ENCODE measurements at places on chromosomes 4 and X.

DNA sequence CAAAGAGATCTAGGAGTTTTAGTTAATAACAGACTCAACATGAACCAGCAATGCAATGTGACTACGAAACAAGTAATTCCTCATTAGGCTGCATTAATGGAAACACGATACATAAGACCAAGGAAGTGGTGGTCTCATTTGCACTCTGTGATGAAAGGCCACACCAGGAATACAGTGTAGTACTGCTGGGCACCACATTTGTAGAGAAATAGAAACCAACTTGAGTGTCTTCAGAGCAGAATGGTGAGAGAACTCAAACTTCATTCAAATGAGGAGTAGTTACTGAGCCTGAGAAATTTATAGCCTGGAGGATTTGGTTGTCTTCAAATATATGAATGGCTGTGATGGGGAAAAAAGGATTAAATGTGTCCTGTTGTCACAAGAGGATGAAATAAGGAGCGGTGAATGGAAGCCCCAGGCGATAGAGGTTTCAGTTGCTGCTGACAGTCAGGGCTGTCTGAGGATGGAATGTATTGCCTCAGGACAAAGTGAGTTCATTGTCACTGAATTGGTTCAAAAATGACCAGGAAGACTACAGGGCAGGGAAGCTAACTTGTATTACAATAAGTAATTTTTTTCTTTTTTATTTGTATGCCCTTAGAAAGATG, 50.9 kb downstream of the NFKB1 start:
- DNase-seq, result no peak

- no peak for DNase-seq
These were observed 221.5 kb upstream of the SFRP2 start for GRCh38 chr4:154010371-154010770.

- no peak for DNase-seq
These were observed 150.8 kb downstream of the AMELX start for GRCh38 chrX:11444052-11444451.

GRCh38 chrX:139924069-139924695, 8.7 kb downstream of the ATP11C start:
- DNase-seq, result no peak

DNA sequence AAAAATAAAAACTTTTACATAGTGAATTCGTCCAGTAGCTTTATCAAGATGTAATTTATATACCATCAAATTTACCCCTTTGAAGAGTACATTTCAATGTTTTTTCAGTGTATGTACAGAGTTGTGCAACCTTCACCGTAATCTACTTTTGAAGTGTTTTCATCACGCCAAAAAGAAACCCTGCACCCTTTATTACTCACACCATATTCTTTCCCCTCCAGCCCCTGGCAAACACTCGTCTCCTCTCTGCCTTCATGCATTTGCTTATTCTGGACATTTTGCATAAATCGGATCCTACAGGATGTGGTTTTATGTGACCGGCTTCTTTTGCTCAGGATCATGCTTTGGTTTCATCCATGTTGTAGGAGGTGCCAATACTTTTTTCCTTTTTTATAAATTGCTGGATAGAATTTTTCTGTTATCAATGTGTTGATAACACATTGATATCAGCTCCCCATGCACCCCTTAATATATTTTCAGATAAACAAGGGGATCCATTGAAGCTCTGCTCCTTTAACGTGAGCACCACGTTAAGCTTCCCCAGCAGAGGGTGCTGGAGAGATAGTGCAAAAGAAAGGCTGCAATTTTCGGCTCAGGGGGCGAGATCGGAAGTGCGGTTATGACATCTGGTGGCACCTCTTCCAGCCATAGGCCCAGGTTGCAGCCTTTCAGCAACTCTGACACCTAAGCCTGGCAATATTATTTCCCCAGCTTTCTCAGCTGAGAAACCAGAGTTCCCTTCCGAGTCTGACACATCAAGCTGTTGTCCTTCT, 100.1 kb upstream of the VCX3B start:
- DNase-seq, result no peak

GRCh38 chr4:78928835-78929234, 10.4 kb downstream of the PAQR3 start:
- DNase-seq, result no peak

DNA sequence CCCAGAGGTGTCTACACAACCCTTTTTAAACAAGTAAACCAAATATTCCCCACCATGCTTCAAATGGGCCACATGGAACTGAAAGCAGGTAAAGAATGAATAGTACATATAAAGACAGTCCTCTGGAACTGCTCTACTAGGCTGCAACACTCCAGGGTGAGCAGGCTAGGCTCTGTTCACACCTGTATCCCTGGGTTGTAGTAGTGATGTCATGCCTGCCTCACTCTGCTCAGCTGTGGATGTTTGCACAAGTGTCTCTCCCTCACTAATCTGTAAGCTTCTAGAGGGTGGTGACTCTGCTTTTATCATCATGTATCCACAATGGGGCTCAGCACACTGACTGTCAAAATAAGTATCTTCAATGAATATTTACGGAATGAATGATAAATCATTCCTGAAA, 20.4 kb downstream of the LEF1 start:
- DNase-seq, result no peak

GRCh38 chrX:6810776-6811175, 275.9 kb upstream of the VCX3A start:
- DNase-seq, result no peak

- no peak for DNase-seq
These were observed 453.9 kb upstream of the ZFP42 start for GRCh38 chr4:187541666-187542065.

DNA sequence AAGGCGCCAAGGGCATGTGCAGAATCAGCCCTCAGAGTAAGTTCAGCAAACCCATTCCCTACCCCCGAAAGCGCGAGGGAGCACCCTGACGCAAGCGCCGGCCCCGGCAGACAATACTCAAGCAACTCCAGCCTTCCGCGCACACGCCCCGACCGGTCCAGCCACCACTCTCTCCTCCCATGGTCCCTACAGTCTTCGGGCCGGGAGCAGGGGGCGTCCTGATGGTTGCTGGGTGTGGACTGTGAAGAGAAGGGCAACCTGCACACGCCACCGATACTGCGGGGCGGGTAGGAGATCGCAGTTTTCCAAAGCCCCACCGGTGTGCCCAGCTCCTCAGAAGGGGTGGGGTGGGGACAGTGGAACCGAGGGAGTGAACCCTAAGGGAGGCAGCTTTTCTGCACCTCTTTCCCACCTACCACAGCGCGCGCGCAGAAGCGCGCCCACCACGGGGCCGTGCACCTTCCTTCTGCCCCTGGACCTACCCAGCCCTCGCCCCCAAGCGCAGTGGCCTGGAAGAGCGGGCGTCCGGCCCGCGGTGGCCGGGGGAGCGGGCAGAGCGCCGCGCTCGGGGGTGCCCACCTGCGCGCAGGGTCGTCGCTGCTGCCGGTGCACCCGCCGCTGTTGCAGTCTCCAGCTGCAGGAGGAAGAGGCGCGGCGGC, 650.2 kb upstream of the DIPK2B start:
- no peak for DNase-seq

Data from smooth muscle cell of the brain vasculature (primary cell).